SK-N-SH treated with all-trans-retinoic acid at 6 μM for 48 hours (cell line): ENCODE measurements at places on chromosomes 13 and 19.
A peak's percentile ranks its signal among the peaks of the same experiment; 100 is the strongest.

- ATAC-seq: peak; percentile 94
These were observed 38.0 kb upstream of the C13orf42 start for GRCh38 chr13:51148952-51149573.

- no peak for ATAC-seq
These were observed 72.9 kb downstream of the TEX29 start for GRCh38 chr13:111393221-111393790.

GRCh38 chr13:114339857-114340534 is 25.7 kb downstream of the CHAMP1 start:
- peak; percentile 77 for ATAC-seq

GRCh38 chr13:49097374-49097773 is 121.7 kb downstream of the FNDC3A start:
- peak; percentile 21; the same call in 2 of the 3 replicates for ATAC-seq

DNA sequence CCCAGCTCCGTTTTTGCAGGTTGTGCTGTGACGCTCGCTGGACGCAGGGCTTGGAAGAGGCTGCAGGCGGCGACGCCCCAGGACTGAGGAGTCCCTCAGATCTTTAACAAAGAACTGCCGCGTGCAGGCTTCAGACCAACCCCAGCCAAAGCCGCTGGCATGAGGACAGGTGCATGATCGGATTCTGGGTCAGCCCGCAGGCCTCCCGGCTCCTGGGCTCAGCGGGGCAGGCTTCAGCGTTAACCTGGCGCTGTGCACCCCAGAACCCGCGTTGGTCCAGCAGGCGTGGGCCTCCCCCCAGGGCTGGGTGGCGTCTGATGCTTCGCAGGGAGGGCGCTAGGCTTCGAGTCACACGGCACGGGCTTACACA is 920 bp upstream of the TIMM13 start:
- no peak for ATAC-seq

DNA sequence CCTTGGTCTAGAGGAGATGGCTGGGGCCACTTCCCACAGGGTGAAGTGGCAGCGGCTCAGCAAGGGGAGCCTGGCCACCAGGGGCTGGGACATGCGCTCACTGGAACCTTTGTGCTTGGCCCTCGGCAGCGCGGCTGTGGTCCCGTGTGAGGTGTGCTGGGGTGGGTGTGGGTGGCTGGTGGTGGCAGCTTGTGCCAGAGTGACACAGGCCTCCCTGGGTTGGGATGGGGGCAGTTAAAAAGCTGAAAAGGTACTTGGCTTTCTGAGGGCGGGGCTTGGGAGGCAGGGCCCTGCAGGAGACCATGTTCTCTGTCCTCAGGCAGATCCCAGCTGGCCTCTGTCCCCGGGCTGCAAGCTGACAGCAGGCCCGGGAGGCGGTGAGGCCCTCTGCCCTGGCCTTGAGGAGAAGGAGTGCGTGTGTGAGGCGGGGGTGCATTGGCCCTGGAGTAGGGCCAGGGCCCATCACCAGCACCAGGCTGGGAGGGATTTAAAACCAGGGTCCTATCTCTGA is 17.3 kb downstream of the MPND start:
- ATAC-seq: no peak

GRCh38 chr19:34067861-34068271 is 104.4 kb upstream of the LSM14A start:
- ATAC-seq: no peak

GRCh38 chr13:94435604-94436226 is 43.8 kb downstream of the DCT start:
- peak; percentile 96 for ATAC-seq

DNA sequence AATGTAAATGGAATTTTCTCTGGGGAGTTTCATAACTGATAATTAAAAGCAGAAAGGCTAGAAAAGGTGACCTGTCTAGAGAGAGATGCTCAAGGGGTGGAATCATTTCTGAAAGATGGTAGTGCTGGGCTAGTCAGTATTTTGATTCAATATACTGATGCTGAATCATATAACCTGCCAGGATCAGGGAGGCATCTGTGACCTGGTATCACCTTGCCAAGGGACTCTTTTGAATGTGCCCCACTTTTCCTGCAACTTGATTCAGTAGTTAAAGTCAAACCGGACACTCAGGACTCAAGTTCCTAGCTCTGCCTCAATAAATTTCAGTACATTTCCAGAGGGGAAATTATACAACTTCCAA is 15.8 kb downstream of the LCP1 start:
- ATAC-seq: no peak

DNA sequence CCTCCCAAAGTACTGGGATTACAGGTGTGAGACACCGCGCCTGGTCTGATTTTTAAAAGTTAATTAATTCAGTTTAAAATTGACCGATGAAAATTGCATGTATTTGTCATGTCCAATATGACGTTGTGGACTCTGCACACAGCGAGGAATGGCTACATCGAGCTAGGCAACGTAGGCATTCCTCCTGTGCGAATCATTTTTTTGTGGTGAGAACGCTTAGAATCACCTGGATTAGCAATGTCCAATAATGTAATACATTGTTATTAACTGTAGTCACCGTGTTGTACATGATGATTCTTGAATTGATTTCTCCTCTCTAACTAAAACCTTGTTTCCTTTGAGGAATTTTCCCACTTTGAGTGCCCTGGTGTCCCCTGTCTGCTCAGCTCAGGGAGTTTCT is 3.4 kb downstream of the LAIR2 start:
- ATAC-seq: no peak

- peak; percentile 53 for ATAC-seq
These were observed 18.5 kb upstream of the KCTD4 start for GRCh38 chr13:45219123-45219891.

DNA sequence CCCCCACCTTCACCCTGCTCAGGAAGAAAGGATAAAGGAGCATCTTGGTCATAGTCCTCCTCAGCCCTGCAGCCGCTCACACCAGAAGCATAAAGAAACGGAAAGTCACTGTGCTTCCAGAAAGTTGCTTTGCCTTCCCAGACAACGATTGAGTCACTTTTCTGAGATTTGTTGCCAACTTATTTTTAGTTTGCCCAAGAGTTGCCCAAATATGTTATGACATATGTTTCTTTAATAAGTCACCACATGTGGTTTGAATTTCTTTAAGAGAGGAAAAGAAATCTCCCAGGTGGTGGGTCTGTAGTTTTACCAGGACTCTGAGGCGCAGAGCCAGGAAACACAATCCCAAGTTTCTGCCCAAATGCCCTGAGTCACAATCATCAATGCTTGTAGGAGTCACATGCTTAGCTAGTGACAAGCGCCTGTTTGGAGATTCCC is 63.4 kb upstream of the LRCH1 start:
- peak; percentile 88 for ATAC-seq

DNA sequence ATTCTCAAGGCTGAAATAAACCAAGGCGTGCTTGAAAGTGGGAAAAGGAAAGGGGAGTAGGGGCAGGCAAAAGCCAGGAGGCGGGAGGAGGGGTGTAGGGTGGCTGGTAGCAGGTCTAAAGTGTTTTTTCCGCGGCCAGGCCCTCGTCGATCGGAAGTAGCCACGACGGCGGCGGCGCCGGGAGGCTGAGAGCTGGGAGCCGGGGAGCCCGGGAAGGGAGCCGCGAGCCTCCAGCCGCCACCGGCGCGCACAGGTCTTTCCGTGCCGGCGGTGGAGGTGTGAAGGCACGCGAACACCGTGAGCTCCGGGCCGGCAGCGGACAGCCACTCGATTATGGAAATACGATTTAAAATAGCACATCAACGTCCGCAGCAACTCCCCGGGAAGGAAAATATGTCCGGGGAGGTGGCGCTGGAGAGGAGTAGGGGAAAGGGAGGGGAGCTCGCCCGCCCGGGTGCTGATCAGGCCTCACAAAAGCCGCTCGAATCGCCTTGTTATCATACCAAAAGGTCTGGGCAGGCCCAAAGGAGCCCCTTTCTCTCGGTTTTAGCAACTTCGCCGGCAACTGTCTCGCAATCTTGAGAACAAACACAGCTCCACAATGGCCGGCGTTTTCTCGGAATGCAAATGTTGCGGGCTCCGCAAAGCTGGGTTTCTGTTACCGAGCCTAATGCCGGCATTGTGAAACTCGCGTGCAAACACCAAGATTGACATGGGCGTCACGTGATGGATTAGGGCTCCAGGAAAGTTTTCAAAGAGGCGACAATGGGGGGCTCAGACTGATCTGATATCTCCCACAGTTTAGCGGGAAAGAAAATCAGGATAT is 2.9 kb upstream of the PCDH8 start:
- peak; percentile 63 for ATAC-seq

DNA sequence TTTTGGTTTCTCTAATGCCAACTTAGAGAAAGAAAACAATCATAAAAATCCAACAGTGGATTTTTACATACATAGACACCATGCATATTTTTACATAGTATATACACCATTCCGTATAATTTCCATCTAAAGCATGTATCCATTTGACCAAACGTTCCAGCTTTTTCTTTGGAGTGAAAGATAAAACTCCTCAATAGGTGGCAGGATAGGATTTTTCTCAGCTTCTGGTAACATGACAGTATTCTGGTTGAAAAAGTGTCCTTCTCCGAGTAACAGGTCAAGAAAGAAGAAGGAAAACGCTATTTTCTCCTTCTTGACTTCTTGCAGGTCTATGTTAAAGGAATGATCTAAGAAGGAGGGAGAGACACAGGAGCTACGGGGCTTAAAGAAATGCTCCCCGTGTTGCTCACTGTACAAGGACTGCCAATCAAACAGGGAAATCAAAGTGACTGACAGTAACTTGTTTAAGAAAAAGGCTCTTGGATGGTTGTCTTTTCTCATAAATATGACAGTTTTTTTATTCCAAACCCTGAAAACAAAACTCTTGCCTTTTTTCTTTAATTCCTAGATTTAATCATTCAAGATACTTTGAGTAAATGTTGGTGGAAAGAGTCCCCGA is 11.5 kb downstream of the FLT1 start:
- ATAC-seq: no peak

GRCh38 chr13:41649659-41650058 is 192.3 kb downstream of the RGCC start:
- ATAC-seq: no peak

DNA sequence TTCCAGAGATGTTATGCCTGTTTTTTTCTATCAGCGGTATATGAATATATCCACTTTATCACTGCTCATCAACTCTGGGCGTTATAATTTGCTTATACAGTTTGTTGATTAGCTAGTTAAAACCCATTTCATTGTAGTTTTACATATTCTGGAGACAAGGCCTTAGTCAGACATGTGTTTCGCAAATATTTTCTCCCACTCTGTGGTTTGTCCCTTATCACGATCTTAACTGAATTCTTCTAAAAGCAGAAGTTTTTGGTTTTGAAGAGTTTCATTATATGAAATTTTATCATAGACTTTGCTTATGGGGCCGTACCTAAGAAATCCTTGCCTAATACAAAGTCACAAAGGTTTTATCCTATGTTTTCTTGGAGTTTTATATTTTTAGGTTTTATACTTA is 84.6 kb downstream of the FRY start:
- ATAC-seq: no peak

DNA sequence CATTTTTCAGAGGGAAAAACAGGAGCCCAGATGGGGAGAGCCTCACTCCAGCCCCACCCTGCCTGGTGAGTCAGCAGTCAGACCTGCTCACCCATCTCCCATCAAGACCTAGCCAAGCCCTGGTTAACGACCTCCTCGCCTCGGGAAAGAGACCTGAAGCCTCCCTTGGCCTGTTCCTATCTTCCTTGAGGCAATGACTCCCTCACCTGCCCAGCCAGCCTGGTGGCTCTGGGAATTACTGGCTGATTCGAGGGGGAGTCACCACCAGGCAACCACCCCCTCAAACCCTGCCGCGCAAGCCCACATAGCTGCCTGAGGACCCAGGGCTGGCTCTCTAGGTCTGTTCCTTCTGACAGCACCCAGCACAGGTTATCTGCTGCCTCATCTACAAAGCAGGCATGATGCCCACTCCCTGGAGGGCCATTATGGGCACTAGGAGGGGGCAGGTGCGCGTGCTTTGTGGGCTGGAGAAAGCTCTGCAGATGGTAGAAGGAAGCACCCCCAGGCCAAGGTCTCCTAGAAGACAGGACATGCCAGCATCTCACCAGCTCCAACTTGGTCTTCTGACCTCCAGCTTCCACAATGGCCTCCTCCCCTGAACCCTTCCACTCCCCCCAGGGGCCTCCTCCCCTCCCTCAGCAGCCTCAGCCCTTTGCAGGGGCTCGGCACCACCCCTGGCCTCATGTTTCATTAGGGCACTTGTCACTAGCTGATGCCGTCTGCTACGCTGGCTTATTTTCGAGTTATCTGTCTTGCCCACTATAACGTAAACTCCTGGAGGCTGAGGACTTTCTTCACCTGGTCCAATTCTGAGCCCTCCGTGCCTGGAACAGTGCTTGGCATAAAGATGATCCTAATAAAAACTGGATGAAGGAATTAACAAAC is 10.4 kb downstream of the DEDD2 start:
- ATAC-seq: peak; percentile 56

- ATAC-seq: peak; percentile 3
These were observed 6.4 kb upstream of the QTRT1 start for GRCh38 chr19:10694706-10695307.

GRCh38 chr13:32585550-32586079 is 637 bp upstream of the PDS5B start:
- no peak for ATAC-seq

GRCh38 chr19:10692673-10693264 is 8.5 kb upstream of the QTRT1 start:
- no peak for ATAC-seq

GRCh38 chr19:13425151-13425550 is 81.1 kb downstream of the CACNA1A start:
- ATAC-seq: no peak

DNA sequence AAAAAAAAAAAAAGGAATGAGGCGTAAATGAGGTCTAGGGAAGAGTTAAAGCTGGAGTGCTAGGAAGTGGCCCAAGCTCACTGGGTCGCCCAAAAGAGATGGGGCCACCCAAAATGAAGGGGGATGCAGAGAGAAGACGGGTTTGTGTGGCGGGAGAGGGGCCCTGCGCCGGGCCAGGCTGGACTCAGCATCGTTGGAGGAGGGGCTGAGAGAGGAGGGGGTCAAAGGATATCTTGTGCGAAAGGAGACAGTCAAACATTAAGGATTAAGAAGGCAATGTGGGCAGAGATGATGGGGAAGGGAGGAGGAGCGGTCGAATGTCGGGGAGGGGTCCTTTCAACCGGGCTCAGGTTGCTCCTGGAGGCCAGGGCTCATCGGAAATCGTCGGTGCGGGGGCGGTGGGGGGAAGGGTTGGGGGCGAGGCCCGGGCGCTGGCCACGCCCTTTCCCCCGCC is 825 bp upstream of the CARM1 start:
- ATAC-seq: no peak

GRCh38 chr19:55696301-55697068 is 21.5 kb downstream of the EPN1 start:
- ATAC-seq: no peak

- no peak for ATAC-seq
These were observed 4.7 kb downstream of the OLFM2 start for GRCh38 chr19:9931629-9932028.

DNA sequence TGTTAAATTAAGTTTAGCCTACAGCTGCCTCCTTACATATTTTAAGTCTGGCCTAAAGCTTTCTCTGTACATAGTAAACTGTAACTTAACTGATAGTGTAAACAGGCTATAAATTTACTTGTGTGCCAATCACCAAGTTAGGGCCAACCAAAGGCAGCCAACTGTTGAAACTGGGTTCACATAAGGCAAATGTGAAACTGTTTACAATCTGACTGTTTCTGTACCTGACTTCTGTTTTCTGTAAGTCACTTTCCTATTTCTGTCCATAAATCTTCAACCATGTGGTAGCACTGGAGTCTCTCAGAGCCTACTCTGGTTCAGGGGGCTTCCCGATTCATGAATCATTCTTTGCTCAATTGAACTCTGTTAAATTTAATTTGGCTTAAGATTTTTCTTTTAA is 103.1 kb downstream of the RAP2A start:
- ATAC-seq: no peak

GRCh38 chr13:104382951-104383350 is 1316.7 kb upstream of the SLC10A2 start:
- no peak for ATAC-seq

GRCh38 chr13:30299786-30300185 is 7.6 kb downstream of the KATNAL1 start:
- no peak for ATAC-seq
